GM12891 (cell line): ENCODE measurements at places on chromosomes 12 and 14.

DNA sequence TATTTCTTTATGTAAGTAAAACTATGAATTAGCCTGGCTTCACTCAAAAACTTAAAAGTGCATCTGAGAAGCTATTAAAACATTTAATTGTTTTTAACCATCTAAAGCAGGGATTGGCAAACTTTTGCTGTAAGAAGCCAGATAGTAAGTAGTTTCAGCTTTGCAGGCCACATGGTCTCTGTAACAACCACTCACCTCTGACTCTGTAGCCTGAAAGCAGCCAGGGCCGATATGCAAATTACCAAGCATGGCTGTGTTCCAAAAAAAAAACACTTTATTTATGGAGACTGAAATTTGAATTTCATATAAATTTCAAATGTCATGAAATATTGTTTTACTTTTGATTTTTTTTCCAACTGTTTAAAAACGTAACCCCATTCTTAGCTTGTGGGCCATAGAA is 95.3 kb downstream of the CIT start:
- DNase-seq, result no peak

DNA sequence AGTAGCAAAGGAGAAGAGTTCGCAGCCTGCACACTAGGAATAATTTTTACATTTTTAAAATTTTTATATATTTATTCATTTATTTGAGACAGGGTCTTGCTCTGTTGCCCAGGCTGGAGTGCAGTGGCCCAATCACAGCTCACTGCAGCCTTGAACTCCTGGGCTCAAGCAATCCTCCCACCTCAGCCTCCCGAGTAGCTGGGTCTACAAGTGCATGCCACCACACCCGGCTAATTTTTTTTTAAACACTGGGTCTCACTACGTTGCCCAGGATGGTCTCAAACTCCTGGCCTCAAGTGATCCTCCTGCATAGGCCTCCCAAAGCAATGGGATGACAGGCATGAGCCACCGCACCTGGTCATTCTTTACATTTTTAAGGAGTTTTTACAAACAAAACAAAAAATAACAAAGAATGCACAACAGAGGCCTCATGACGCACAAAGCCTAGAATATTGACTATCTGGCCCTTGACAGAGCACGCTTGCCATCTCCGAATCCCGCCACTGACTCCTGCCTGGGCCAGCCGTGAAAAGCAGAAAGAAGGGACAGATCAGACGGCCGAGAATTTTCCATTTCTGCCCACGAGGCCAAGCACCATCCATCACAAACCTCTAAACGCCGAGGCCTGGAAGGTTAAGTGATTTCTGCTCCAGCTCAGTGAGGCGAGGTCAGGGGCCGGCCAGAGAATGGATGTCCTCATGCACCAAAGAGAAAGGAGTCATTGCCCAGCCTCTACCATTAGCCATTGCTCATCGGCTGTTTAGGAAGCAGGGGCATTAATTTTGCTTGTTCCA is 120.0 kb downstream of the SCARB1 start:
- no peak for DNase-seq

DNA sequence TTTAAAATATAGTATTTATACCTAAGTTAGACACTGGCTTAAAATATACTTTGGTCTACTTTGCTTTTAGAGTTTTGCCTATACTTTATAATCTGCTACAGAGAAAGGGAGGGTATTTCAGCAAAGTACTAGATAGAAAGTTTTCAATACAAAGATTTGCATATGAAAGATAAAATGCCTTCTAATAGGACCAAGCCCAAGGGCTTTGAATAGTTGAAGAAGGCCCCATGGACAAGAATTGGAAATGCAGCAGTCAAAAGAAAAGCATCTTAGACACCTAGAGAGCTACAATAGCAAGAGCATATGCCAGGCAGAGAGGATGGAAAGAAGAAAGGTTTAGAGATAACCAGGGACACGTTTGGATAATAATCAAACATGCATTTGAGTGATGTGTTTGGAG is 83.1 kb upstream of the DNM1L start:
- DNase-seq, result no peak

DNA sequence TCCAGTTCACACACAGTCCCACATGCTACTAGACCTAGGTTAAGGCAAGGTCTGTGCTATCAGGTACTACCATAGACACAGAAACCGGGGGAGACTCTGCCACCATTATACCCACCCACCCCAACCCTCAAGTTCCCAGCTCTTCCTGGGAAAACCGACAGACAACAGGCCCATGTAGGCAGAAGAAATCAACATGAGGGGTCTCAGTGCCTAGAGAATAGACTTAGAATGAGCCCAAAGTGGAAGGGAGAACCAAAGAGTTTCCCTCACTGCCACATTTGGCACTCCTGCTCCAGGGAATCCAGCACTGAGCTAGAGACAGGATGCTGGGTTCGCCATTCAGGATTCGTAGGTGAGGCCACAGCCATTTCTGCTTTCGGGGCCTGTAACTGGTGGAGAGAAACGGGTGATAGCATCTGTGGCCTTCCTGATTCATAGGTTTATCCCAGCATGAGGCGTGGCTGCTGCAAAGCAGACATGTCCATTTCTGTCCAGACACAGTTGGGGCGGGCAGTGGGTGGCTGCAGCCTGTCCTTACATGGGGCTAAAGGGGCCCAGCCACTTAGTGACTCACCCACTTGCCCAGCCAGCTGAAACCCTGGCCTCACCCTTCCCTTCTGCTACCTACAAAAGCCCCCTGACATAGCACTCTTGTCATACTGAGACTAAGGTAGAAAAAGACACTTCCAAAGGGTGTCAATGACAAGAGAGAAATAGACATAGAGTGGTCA is 69.4 kb downstream of the IRF2BPL start:
- DNase-seq, result no peak

GRCh38 chr12:106114447-106115068 is 24.2 kb downstream of the NUAK1 start:
- DNase-seq, result no peak

GRCh38 chr14:72318648-72319047 is 386.4 kb downstream of the RGS6 start:
- no peak for DNase-seq

DNA sequence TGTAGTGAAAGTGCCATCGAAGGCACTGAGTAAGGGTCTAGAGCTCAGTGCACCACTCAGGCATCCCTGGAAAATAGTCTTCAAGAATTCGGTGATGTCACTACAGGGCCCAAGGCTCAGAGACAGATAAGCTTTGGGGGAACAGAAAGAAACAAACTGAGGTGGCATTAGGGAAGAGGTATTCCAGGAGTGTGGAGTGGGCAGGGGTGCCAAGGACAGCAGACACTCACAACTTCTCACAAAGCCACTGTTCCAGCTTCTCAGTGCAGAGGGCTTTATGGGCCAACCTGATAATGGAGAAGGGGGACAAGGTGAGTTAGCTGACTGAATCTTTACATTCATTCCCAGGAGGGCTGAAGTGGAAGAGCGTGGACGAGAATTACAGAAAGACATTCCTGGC is 2.1 kb downstream of the LALBA start:
- DNase-seq, result no peak

- DNase-seq, result no peak
Measured at GRCh38 chr14:68230950-68231717, 411.6 kb downstream of the RAD51B start.

DNA sequence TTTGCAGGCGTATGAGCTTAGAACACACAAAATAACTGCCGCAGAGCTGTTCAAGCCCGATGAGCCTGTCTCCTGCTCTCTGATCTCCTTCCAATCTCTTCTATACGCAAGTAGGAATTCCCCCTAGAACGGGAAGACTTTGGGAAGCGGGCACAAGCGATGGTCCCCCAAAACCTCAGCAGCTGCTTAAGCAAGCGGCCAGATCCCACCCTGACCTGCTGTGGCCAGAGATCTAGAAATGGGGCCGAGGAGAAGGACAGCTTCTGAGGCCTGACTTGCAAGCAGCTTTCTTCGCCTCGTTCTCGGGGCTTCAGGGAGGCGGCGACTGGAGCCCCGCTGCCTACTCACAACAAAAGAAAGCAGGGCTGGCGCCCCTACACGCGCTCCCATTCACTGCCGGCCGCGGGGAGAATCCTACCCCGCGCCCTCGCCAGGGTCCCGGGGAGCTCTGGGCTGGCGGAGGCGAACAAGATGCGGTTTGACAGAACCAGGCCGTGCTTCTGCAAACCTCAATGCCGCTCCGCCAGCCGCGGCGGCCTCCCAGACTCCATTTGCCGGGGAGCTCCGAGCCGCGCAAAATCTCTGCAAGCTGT is 922 bp downstream of the TBX5 start:
- no peak for DNase-seq

DNA sequence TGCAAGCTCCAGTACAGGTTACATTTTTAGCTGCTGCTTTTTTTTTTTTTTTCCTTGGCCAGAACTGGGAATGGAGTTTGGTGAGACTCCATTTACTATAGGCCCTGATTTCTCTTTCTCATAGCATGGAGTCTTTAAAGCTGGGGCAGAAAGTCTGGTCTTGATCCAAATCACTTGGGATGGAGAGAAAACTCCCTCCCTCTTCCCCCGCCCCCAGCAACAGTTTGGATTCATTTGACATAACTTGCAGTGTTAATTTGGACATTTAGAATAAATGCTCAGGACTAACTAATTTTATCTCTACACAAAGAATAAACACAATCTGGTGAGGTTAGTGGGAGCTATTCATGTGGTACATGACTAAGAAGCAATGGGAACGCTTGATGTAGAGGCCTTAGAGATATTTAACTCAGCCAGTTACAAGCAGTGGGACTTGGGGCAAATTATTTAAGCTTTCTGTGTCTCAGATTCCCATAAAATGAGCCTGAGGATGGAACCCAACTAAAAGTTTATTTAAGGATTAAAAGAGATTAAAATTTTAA is 107.3 kb upstream of the ARHGAP5 start:
- DNase-seq, result no peak

DNA sequence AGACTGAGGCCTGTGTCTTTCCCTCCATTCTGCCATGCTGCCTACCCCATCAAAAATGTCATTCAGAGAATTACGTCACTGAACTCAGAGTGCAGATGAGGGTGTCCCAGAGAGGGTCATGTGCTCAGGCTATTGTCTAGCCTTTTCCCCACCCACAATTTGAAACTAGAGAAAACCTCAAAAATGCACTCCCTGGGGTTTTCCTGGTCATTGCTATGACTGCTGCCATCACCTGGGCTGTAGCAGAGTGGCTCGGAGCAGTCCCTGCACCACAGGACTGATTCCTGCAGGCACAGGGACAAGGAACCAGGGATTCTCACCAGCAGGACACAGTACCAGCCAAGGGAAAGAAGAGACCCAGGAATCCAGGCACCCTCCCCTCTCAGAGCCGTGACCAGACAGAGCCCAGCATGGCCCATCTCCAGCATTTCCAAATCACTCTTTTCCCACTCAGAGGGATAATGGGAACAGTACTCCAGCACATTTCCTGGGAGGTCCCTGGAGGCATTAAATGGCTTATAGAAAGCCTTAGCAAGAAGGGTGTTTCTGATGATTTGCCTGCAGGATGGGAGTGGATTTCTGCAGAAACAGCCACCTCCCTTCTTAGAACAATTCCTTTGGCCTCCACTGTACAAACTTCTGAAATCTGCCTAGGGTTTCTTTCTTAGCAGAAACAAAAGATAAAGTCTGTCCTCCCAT is 45.9 kb downstream of the VWF start:
- no peak for DNase-seq

DNA sequence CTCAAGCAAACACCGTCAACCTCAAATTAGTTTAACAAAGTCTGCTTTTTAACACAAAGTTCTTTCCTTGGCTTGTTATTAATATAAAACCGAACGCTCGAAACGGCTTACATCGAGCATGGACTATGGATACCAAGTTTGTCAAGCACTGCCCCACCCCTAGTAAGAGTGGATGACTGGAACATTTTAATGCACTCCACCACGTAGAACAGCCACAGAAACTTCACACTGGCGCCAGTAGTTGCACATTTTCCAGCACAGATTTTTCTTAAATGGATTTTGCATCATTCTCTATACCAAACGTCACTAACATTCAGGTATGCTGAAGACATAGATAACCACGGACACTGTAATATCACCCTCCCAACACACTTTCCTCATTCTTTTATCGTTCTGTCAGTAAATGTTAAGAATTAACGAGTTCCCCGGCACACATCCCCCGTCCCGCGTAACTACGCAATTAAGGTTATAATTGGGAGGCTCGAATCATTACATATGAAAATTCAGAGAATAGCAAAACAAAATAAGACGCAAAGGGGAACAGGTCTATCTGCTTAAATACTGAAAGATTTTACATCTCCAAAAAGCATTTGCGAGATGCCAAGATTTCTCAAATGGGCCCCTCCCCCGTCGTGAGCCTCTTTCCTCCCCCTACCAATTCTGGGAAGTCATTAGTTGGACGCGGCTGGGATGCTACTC is 990 bp downstream of the FERMT2 start:
- DNase-seq, result no peak

- no peak for DNase-seq
Measured at GRCh38 chr14:103763730-103764488, 48.3 kb downstream of the ZFYVE21 start.

DNA sequence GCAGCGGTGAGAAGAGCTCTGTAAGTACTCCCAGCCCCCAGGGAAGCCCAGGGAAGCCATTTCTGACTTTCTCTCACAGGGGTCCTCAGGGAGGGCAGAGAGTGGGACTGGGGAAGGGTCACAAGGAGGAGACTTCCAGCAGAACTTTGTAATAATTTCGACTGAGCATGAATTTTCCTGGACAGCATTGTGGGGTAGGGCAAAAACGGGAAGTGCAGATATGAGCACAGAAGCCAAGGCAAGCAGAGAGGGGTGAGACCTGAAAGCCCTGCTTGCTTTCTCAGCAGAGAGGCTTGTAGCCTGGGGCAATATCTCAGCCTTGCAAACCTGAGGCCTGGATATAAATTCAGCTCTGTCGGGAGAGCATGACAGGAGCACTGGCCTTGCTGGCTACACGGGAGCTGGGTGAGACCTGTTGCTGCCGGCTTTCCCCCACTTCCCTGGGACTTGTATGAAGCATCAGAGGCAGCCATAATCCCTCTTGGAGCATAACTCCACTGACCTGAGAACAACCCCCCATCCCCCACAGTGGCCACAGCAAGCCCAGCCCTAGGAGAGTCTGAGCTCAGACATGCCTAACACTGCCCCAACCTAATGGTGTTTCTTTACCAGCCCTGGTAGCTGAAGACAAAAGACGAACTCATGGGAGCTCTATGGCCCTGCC is 9.8 kb upstream of the IQSEC3 start:
- DNase-seq, result no peak

GRCh38 chr12:124940393-124941169 is 26.1 kb upstream of the UBC start:
- DNase-seq, result no peak

- peak; percentile 25 for DNase-seq
Measured at GRCh38 chr14:75279153-75279762, 630 bp downstream of the FOS start.

GRCh38 chr14:33103966-33104365 is 165.3 kb downstream of the NPAS3 start:
- DNase-seq, result no peak

DNA sequence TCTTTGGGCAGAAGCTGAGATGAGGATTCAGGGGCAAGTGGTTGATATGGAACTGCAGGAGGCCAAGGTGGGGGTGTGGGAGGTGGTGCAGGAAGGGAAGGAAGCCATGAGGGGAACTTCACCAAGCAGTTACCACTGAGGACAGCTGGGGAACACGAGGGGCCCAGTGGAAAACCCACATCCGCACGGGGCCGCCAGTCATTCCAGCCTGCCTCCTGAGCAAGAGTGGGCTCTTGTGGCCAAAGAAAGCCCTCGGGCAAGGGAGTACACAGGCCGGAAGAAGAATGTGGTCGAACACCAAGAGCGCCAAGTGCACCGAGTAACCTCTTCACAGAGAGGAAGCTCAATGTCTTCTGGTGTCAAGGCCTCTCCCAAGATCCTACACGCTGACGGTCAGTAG is 252.2 kb upstream of the FOXN3 start:
- DNase-seq, result no peak

- no peak for DNase-seq
Measured at GRCh38 chr14:105465209-105466031, 9.2 kb upstream of the CRIP2 start.
